Hippocampal formation (tissue), 2 donors: ENCODE measurements at places on chromosomes 7 and 10.

- no peak for DNase-seq
Measured at GRCh38 chr10:125146791-125147579, 13.4 kb downstream of the CTBP2 start.

- DNase-seq, result no peak
Measured at GRCh38 chr10:45470098-45471012, 96.3 kb downstream of the ALOX5 start.

DNA sequence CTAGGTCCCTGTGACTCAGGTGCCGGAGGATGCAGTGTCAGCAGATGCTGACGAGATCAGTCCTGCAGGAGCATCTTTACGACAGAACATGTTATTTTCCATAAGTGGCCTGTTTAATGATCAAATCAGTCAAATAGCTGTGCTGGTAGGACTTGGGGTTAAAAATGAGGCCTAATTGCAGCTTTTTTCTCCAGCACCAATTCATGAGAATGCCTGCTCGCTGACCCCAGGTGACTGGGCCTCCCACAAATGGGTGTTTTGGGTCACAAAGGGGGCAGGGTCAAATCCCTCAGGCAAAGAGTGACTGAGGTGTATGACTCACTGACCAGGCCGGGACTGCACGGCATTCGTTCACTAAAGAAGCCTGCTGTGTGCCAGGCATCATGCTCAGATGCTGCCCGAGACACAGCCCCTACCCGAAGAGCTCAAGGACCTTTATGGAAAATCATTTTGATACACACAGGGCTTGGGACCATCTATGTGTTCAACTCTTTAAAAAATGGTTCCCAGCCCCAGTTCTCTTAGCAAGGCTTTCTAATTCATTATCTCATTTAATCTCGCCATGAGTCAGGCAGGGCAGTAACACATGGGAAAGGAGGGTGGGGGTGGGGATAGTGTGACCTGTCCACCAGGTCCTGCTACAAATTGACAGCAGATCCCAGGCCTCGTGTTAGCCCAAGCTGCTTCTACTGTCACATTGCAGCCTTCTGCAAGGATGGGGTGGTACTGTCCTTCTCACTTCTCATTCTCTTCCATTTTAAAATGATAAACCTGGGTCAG is 21.1 kb downstream of the ZNF775 start:
- no peak for DNase-seq

- DNase-seq, result no peak
Measured at GRCh38 chr10:130141460-130141859, 5.3 kb downstream of the GLRX3 start.

DNA sequence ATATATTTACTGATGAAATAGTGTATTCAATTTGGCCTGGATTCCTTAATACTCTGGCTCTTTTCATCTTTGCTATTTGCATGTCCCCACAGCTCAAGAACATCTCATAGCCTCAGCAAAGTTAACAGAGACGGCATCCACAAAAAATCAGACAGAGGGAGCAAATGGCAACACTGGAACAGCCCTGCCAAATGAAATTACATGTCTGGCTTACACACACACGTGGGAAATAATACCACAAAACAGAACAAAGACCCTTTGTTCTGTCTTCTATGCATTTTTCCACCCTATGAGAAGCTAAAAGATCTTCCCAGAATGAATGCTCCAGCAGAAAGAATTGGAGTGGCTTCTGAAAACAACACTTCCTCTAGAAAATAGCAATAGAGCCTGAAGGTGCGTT is 139.5 kb downstream of the ALOX5 start:
- DNase-seq, result no peak

DNA sequence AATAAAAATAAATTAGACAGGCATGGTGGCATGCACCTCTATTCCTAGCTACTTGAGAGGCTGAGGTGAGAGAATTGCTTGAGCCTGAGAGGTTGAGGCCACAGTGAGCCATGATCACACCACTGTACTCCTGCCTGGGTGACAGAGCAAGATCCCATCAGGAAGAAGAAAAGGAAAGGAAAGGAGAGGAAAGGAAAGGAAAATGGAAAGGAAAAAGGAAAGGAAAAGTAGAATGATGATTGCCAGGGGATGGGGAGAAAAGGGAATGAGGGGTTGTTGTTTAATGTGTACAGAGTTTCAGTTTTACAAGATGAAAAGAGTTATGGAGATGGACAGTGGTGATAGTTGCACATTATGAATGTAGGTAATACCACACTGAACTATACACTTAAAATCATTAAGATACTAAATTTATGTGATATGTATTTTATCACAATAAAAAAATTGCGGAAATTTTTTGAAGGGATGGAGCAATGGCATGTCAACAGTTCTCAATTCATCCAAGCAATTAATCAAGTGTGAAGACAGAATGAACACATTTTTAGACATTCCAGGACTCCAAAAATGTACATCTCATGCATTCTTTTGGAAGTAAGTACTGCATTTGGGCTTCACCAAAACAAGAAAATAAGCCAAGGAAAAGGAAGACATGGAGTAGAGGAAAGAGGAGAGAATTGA is 44.3 kb downstream of the IL6 start:
- DNase-seq, result no peak

- DNase-seq, result no peak
Measured at GRCh38 chr7:121436136-121436535, 40.0 kb upstream of the FAM3C start.

DNA sequence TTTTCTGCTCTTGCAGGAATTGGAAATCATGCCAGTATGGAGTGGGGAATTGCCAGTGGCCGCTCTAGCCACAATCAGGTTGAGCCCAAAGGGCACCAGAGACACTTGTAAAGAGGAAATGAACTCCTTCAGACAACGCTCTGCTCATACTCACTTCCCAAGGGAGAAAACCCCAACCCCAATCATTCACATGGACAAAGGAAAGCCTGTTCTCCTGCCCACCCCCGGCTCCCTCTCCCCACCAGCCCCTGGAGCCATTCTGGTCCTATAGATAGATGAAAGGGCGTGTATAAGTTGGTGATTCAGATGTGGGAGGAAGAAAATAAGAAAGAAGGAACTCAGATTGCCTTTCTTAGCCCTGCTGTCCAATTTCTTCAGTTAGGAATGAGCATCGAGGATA is 57.4 kb downstream of the GFRA1 start:
- no peak for DNase-seq

DNA sequence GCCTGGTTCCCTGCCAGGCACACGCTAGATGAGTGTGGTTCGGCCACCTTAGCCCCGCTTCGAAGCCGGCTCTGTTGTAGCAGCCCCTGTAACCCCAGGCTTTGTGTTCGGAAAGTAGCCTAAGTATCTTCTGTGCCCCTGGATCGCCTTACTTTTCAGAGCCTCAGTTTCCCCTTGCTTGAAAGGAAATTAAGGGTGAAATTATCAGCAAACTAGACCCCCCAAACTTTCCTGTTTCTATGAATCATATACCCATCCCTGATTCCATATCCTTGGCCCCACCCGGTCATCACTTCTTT is 312 bp downstream of the PDCD11 start:
- DNase-seq, result no peak

DNA sequence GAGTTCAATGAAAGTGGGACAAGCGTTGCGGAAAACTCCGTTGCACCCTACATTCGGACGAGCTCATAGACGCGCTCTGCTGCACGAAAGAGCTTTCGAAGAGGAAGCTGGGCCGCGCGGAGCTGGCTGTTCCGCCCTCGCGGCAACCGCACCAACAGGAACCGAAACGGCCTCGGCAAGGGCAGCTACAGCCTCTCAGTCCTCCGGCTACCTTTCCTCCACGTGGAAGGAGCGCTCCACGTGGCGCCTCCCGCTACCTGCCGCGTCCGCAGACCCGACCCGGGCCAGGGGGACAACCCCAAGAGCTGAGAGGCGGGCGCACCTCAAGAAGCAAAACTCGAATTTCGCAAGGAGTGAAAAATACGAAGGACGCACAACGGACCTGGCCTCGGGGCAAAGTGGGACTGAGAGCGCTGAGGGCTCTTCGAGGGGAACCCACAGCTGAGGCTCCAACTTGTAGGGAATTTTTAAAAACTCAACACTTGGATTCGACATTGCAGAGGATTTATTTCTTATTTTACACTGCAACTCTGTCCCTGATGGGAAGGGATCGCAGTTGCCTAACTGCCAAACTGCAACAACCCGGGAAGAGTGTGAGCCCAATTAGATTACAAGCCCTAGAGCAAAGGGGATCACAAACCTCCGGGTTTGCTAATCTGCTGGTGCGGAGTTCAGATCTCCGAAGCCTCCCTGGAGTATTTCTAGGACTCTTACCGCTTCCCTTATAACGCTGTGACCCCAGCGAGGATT is 1.4 kb downstream of the HPSE2 start:
- DNase-seq, result no peak

- no peak for DNase-seq
Measured at GRCh38 chr7:47394751-47395252, 187.1 kb downstream of the TNS3 start.

GRCh38 chr7:71633551-71634008 is 501.6 kb downstream of the GALNT17 start:
- DNase-seq, result no peak

GRCh38 chr7:44911911-44912310 is 26.6 kb upstream of the PURB start:
- DNase-seq, result no peak

- DNase-seq, result no peak
Measured at GRCh38 chr7:97298561-97298960, 181.1 kb downstream of the SDHAF3 start.

DNA sequence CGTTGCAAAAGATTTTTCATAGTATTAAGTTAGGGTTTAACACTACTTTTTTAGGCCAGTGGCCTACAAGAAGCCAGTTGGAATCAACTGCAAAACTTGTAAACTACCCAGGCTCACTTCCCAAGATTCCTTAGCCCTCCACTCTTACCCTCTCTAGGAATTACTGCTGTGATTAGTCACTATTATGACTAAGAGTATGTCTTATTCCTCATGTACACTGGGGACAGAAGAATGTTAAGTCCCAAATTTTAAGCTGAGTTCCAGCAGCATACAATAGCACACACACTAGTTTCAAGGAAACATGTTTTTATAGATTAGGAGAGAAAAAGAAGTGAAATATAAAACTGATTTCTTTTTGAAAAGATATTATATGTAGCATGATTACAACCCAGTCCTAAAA is 42.8 kb downstream of the FBXL13 start:
- DNase-seq, result no peak

DNA sequence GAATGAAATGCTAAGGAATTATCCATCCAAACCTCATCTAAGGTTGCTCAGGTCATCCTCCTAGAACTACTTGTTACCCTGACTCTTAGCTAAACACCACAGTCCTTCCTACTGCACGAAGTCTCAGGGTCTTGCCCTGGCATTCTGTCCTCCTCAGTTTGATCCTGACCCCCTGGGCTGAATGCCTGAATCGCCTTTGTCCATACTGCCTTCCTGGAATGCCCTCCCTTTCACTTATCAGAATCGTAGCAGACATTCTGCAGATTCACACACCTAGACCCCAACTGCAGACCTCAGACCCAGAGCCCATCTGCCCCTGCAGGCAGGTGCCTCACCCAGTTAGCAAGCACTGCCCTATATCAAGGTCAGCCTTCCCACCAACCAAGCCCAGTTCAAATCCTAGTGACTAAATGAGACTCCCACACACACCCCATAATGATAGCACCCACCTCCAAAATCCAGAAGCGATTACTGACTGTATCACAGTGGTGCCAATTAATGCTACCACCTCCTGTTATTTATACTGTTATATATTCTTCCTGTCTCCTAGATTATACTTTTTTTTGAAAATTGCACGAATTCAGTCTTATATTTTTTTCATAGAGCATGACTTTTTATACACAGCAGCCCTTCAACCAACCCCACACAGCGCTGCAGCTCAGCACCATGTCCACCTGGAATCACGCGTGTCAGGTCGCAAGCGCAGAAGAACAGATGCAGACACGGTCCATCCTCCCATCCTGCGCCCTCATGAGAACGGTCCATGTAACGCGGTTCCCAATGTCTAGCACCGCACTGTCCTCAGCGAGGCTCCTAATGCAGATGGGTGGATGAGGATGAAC is 3.7 kb downstream of the PARD3 start:
- DNase-seq, result no peak

- DNase-seq, result no peak
Measured at GRCh38 chr7:74280985-74281384, 8.2 kb upstream of the CLIP2 start.

- DNase-seq, result no peak
Measured at GRCh38 chr10:7435674-7436073, 24.8 kb upstream of the SFMBT2 start.

DNA sequence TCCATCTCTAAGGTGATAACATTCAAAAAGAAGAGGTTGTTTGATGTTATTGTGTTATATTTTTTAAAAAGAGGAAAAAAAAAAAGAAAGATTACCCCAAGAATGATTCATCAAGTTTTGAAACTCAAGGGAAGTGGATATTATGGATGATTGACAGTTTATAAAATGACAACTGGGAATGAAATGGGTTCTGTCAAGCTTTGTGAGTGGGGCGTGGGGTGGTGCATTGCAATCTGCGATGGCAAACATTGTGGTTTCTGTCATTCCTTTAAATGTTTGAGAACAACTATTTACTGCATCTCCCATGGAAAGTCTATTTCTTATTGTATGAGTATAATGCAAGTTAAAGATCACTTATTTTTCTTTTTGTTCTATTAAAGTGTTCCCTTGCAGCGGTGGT is 297.0 kb downstream of the CCDC3 start:
- DNase-seq, result no peak

GRCh38 chr7:138625084-138625848 is 75.9 kb downstream of the SVOPL start:
- DNase-seq, result no peak

DNA sequence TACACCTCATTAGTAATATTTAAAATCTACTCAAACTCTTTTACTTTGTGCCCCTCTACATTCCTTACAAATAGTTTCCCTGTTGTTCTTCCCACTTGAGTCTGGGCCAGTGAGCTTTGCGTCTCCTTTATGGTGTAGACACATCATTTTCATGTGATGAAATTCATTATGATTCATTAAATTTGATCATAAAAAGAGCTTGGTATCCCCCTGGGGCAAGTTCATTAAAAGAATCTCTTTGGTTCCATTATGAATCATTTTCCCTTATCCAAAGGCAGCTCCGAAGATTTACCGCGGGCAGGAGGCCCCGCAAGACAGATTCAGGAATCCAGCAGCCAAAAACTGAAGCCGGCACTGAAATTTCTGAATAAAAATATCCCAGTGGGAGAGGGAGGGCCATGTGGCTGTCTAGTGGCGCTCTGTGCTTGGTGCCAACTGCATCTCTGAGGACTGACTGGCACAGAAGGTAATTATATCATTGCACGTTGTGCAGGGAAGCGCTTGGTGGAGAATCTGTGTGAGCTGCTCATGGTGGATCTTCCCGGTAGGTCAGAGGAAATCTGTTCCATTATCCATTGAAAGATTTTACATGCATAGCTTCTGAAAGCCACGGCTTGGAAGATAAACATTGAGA is 151.4 kb upstream of the PITRM1 start:
- no peak for DNase-seq
